ENCODE measurements at places on chromosomes 1 and 21.

GRCh38 chr1:151002611-151003010, 4.1 kb downstream of the MINDY1 start:
- no peak for DNase-seq

DNA sequence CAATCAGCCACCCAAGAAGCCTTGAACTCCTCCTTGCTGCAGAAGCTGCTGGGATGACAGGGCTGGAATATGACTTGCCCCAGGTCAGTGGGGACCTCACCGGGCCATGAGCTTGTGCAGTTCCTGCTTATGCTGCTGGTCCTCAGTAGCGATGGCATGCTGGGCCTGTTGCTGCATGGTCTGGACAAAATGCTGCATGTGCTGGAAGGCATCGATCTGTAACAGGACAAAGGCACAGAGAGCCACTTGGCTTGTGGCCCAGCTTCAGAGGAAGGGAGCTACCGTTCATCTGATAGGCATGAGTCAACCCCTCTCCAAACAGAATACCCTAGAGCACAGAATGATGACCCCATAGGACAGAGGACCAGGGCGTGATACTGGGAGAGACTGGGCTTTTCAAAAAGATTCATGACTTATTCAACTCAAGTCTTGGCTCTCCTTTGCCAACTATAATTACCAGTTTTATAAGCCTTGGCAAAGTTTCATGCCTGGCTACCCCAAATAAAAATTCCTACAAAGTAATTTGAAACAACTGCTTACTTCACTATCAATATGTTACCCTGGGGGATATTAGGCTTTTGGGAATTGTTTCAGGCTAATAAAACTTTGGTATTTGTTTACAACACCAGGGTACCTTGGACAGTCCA, 34.7 kb upstream of the EXOSC10 start:
- DNase-seq: no peak

GRCh38 chr21:33300701-33301631, 23.8 kb upstream of the IFNAR1 start:
- no peak for DNase-seq

- no peak for DNase-seq
Observed at GRCh38 chr1:163706915-163707314, 385.2 kb downstream of the NUF2 start.

All from body of pancreas (tissue), 4 donors.